ENCODE measurements at places on chromosomes 7 and 10. TPM values are rescaled to one million over a fixed set of nuclear protein-coding genes. Genes with fewer than 3 reads are reported as not detected.

The DOCK4 gene
- polyA plus RNA-seq: 15.9 TPM

The BLVRA gene
- polyA plus RNA-seq: 65.2 TPM

GRCh38 chr10:28686835-28687682 lies 9.7 kb downstream of the BAMBI start:
- DNase-seq: no peak

DNA sequence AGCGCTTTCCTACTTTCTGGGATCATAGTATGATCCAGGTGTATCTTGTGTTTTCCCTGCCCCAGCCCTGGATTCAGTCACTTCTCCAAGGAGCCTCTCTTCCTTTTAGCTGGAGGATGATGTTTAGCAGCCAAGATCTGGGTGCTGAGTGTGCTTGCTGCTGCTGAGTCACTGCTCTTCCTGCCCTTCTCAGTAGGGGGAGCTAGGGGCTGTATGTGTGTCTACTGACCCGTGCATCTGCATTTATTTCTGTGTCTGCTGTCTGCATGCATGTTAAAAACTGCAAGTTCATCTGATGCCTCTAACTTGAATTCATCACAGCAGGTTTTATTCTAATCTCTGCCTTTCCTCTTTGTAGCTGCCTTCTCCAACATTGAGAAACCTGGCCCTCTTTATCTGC lies 31.6 kb downstream of the MGMT start:
- DNase-seq: no peak

GRCh38 chr7:120785095-120785494 lies 72.8 kb downstream of the TSPAN12 start:
- no peak for DNase-seq

- no peak for DNase-seq
Measured at GRCh38 chr10:91800756-91801155, 2.5 kb downstream of the TNKS2 start.

DNA sequence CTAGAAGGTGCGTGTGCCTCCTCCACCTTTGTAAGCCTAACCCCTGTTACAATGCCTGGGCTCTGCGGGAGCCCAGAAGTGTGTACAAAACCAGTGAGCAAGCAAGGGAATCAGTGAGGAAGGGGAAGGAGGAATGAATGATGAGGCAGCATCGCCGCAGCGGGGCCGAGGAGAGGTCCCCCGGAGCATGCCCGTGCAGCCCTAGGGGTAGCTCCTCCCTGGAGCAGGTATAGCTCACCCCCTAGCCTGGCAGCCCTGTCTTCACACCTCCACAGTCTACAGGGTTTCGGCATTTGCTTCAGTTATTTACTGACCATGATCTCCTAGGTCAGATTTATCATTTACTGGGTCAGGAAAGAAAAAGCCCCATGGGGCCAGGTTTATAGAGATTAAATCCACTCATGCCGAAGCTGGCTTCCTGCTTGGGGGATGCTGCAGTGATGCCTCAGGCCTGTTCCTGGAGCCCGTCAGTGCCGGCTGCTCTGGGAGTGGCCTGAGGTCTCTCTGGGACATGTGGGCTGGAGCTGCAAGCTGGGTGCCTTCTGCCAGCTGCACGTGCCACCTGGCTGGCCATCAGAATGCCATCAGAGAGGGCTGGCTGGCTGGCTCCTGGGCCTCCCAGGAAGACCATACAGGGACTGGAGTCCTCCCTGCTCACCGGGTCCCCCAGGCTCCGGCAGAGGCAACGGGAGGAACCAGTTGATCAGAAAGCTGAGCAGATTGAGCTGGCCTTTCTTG lies 138.9 kb downstream of the GRK5 start:
- DNase-seq: no peak

- no peak for DNase-seq
Measured at GRCh38 chr7:48548667-48549066, 375.7 kb upstream of the CDC14C start.
